ENCODE measurements at places on chromosomes 1 and 21.
A peak's percentile ranks its signal among the peaks of the same experiment; 100 is the strongest.

- peak; percentile 45 for DNase-seq
Observed at GRCh38 chr1:46667782-46668760, at the start of gene ATPAF1. Gene ATPAF1 (minus strand): TSS chr1:46668364. CDS start chr1:46668322, 42 bp downstream.

GRCh38 chr1:46547481-46548383, 3.7 kb downstream of the KNCN start:
- DNase-seq = peak; percentile 55

DNA sequence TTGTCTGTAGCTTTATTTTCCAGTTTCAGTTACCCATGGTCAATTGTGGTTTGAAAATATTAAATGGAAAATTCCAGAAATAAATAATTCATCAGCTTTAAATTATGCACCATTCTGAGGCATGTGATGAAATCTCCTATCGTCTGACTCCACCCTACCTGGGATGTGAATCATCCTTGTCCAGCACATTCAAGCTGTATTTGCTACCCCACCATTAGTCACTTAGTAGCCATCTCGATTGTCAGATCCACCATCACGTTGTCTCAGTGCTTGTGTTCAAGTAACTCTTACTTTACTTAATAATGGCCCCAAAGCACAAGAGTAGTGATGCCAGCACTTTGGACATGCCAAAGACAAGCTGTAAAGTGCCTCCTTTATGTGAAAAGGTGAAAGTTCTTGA, 4.0 kb downstream of the STPG1 start:
- no peak for DNase-seq

- no peak for DNase-seq
Observed at GRCh38 chr1:175889848-175890247, 146.5 kb upstream of the TNR start.

DNA sequence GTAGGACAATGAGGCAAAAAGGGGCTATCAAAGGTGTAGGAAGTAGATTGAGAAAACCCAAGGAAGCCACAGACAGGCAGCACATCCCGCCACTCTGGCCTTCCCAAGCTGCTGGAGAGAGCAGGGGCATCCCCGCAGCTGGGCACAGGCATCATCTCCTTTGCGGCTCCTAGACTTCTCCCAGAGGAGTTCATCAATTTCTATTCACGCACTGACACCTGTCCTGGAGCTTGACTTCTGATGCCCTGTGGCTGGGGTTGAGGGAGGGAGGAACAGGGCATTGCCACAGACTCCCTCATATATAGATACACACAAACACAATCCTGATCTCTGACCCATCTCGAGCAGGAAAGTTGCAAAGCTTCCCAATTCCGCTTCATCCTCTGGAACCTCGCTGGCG, 1.9 kb upstream of the TFAP2E start:
- DNase-seq = no peak

GRCh38 chr1:221264848-221265247, 385.6 kb downstream of the HLX start:
- no peak for DNase-seq

DNA sequence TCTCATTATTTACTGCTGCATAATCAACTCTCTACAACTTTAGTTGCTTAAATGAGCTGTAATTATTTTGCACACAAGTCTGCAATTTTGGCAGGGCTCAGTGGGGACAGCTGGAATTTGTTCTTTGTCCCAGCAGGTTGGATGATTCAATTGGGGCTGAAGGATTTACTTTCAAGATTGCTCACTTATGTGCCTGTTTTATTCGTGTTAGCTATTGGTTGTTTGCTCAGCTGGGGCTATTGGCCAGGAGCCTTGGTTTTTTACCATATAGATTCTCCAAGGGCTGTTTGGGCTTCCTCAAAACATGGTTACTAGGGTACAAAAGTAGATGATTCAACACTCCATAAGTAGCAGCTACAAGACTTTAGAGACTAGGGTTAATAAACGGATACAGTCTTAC, 13.4 kb downstream of the OR10R2 start:
- no peak for DNase-seq

- DNase-seq = no peak
Observed at GRCh38 chr1:942411-942821, 16.6 kb downstream of the NOC2L start.

GRCh38 chr1:236284291-236284721, 2.5 kb upstream of the ERO1B start:
- no peak for DNase-seq

- DNase-seq = no peak
Observed at GRCh38 chr1:193706766-193707165, 520.4 kb upstream of the B3GALT2 start.

- no peak for DNase-seq
Observed at GRCh38 chr1:235999259-235999925, 65.5 kb downstream of the NID1 start.

GRCh38 chr1:203480525-203481084, 5.0 kb downstream of the PRELP start:
- DNase-seq = no peak

DNA sequence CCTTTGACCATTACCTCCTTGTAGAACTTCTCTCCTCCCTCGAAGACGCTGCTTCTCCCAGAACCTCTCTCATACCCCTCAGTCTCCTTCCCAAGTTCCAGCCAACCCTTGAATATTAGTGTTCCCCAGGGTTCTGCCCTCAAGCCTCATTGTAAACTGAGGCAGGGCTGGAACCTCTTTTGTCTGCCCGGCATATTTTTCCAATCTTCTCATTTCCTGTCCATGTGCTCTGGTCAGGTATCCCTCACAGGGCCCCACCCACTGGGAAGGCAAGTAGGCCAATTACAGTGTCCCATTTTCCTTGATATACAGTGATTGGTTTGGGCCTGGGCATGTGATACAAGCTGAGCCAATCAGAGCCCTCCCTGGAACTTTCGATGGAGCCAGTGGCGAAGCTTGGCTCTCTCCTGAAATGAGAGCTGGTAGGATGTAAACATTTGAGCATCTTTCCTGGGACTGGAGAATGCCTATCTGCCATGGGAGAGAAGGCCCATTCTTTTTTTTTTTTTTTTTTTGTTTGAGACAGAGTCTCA, 57.1 kb upstream of the ID3 start:
- no peak for DNase-seq

GRCh38 chr1:43220905-43221778, 48.6 kb upstream of the TMEM125 start:
- no peak for DNase-seq

GRCh38 chr21:21057349-21058062, 59.3 kb downstream of the NCAM2 start:
- no peak for DNase-seq

- DNase-seq = no peak
Observed at GRCh38 chr1:222736470-222736869, 532 bp upstream of the FAM177B start.

- DNase-seq = no peak
Observed at GRCh38 chr1:15282038-15282437, 35.0 kb downstream of the FHAD1 start.

DNA sequence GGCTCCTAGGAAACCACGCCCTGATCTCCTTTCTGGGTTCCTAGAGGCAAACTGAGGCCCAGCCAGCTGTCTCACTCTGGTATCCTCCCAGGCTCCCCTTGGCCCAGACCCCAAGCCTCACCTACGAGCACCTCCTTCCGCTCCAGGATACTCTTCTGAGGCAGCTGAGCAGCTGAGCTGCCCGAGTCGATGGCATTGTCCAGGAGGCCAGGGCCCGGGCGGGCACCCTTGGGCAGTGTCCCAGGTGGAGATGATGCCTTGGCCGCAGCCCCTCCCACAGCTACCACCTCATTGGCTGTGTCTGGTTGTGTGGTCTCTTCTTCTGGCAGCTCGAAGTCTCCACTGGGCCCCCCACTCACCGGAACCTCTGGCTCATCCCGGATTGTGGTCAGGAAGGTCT, 34.4 kb downstream of the SDC3 start:
- no peak for DNase-seq

- no peak for DNase-seq
Observed at GRCh38 chr21:19198801-19199200, 795.2 kb upstream of the TMPRSS15 start.

DNA sequence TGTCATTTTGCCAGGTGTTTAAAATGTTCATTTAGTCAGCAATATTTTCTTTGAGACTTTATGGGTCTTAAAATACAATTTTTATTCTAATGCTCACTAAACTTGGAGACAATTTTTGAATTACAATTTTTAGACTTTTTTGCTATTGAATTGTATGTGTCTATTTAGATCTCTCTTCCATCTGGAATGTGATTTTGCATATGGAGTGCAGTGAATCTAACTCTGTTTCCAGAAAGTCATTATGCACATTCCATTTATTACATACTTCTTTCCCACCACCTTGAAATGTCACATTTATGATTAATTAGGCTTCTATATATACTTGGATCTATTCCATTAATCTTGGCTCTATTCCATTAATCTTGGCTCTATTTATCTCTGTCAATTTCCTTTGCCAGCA, 5.6 kb upstream of the TSPEAR start:
- DNase-seq = no peak

DNA sequence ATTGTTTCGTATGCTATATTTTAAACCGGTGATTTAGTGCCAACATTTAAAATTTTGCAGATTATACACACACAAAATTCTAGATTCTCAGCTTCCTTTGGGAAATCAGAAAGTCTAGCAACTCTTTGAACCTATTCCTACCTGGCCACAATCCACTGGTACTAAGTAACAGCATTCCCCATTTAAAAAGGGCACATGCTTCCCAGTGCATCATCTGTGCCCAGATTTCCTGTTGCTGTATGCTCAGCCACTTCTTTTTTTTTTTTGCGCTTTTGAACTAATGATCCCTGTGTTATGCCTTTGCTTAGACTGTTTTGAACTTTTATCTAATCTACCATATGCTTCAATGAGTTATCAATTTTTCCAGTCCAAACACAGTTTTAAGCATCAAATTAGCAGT, 548.4 kb downstream of the PLPP3 start:
- no peak for DNase-seq

DNA sequence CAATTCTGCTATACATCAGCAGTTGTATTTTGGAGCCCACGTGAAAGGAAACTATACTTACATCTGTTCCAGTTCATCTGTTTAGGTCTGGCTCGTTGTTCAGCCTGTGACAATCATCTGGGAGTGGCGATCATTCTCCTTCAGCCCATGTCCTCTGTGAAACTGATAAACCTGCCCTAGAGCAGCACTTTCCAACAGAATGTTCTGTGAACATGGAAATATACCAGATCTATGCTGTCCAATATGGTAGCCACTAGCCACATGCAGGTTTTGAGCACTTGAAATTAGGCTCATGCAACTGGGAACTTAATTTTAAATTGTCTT, 24.5 kb upstream of the COQ8A start:
- DNase-seq = no peak

GRCh38 chr1:198220428-198220827, 63.6 kb downstream of the NEK7 start:
- no peak for DNase-seq

GRCh38 chr1:194076646-194077045, 890.2 kb upstream of the B3GALT2 start:
- no peak for DNase-seq

- DNase-seq = no peak
Observed at GRCh38 chr1:182685215-182685614, 828 bp upstream of the RGS8 start.

- DNase-seq = no peak
Observed at GRCh38 chr1:224506141-224506814, 71.7 kb upstream of the WDR26 start.

- DNase-seq = no peak
Observed at GRCh38 chr1:67536957-67537666, 106.9 kb upstream of the SERBP1 start.

GRCh38 chr1:18043871-18044270, 63.7 kb upstream of the IGSF21 start:
- no peak for DNase-seq

GRCh38 chr1:18290740-18291412, 183.3 kb downstream of the IGSF21 start:
- no peak for DNase-seq

GRCh38 chr1:63010913-63011660, 227.2 kb downstream of the ATG4C start:
- DNase-seq = no peak

- no peak for DNase-seq
Observed at GRCh38 chr1:119542492-119542946, 35.5 kb downstream of the HSD3B1 start.

- DNase-seq = no peak
Observed at GRCh38 chr1:225855503-225856300, 26.5 kb downstream of the TMEM63A start.

DNA sequence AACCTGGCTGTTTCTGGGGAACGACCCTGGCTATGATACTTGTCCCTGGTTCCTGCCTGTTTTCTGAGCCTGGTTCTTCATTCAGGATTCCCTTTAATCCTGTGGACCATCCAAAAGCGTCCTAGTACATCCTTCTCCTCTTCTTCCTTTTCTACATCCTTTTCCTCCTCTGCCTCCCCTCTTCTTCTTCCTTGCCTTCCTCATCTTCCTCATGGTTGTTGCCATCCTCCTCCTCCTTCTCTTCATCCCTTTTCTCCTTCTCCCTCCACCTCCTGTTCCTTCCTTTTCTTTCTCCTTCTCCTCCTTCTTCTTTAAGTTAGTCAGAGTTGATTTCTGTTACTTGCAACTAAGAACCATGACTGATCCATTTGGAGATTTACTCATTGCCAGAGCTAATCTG, 197.8 kb downstream of the FOXD2 start:
- DNase-seq = no peak

- no peak for DNase-seq
Observed at GRCh38 chr1:216379441-216379840, 43.8 kb downstream of the USH2A start.

- no peak for DNase-seq
Observed at GRCh38 chr1:63789856-63790605, 16.2 kb downstream of the ROR1 start.

DNA sequence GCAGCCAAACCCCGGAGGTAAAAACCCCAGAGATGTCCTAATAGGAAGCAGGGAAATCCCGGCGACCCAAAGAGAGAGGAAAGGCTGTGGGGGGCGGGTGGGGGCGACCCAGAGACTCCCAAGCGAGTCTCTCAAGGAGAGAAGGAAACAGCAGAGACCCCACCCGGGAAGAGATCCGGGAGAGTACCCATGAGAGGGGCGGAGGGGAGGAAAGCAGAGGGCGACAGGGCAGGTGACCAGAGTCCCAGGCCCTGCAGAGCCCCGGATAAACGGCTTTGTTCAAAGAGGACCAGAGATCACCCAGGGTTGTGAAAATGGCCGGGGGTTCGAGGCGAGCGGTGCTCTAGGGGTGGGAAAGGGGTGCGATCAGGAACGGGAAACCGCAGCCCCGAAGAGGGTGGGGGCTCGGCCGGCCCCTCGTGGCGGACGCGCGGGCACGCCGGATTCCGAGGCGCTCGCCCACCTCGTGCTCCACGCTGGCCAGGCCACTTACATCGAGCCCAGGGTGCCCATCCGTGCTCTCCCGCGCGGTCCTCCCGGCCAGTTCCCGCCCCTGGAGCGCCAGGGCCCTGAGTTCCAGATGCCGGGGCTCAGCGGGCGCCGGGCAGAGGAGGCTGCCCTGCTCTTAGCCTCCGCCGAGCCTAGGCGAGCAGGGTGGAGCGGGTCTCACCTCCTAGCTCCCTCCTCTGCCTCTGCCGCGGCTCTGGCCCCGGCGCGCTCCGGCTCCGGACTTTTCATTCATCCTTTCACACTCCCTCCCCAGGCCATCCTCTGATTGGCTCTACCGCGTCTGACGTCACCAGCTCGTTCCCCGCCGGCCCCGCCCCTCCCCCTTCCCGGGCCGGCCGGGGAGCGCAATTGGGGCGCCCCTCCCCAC, 52.3 kb downstream of the RHBG start:
- peak; percentile 82 for DNase-seq

All from spinal cord (tissue), 10 donors.